ENCODE measurements at places on chromosomes 7 and 10.

DNA sequence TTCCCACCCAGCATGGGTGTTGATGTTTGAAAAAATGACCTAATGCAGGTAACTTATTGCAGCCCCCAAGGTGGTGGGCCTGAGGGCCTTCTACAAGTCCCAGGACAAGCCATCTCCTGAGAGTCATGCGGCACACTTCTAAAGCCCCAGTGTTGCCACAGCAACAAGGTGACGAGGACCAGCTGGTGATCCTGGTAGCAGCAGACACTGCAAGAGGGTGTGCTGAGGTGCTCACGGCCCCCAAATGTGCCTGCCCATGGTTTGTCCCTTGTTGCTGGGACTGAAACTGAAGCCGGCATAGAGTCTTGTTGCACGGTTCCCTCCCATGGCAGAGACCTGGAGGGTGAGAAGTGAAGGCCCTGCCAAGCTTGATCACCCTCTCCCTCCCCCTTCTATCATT is 333.2 kb upstream of the MGMT start:
- DNase-seq: no peak

DNA sequence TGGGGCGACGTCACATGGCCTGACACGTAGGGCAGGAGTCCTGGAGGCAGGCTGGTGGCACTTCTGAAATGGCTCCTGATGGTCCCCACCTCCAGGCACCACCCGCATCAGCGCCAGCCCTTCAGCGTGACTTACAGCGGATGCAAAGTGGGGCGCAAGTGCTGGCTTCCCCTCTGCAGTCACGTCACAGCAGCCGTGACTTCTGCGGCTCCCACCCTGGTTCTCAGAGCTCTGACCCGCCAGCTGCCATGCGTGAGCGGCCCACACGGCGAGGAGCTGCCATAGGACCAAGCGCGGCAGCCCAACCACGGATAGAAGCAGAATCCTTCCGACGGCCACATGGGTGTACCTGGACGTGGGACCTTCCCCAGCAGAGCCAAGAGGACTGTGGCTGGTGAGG is 159.0 kb downstream of the ELFN1 start:
- no peak for DNase-seq

DNA sequence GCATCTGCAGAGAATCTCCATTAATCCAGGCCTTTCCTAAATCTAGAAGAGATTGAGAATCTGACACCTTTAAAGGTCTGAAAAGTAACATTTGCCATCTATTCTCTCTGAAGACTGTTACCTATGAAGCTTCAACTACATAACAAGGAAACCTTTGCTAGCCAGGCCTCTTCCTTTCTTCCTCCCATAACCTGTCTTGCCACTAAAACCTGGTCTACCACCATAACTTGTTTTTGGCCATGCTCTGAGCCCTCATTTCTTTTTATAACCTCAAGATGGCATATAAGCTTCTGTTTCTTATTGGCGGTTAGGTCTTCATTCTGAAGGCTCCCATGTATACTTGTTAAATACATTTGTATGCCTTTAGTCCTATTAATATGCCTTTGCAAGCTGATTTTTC is 348.4 kb upstream of the MEOX2 start:
- DNase-seq: no peak

- DNase-seq: no peak
Measured at GRCh38 chr7:148708026-148708885, 9.6 kb downstream of the CUL1 start.

DNA sequence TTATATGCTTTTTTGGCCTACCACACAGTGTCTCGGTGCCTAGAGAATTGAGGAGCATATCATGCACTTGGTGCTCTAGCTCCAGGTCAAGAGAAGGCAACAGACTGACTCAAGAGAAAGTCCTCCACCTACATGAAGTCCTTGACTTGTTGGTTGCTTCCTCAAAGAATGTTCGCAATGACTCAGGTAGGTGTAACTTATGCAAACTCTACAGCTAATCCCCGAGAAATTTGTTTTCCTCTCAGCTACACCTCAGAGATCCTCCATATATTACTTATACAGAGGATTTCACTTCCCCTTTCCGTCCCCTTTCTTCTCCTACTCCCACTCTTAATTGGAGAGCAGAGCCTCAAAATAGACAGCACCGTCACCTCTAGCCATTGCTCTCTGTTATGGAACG is 1013.1 kb downstream of the KCNMA1 start:
- no peak for DNase-seq

DNA sequence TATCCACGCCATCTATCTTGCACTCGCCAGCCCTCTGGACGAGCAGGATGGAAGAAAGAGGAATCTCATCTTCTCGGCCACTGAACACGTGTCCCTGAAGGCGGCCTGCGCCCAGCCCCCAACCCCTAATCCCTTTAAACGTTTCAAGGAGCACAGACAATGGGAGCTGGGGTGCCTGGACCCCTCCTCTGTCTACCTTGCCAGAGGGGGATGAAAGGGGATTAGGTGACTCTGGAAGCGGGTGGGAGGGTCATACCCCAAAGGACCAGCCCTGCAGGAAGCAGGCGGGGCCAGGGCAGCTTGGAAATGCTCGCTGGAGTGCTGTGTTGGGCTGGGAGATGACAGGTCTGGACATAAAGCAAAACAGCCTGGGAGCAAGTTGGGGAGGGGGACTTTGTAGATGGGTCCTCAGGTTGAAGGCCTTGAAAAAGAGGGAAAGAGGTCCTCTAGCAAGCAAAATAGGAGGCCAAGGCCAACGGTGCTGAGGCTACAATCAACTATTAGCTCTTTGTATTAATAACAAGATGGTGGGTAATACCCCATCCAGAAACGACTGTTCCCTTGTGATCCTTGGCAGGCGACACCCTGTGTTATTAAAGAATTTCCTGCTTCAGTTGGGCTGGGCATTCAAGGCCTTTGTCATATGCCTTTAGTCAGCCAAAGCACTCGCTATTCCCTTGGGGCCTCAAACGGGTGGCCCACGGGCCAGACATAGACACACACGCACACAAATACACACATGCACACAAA is 126.5 kb upstream of the UNC5B start:
- no peak for DNase-seq

GRCh38 chr7:67251986-67252558 is 255.4 kb downstream of the TYW1 start:
- no peak for DNase-seq

GRCh38 chr10:119135513-119135881 is 30.0 kb downstream of the SFXN4 start:
- no peak for DNase-seq

DNA sequence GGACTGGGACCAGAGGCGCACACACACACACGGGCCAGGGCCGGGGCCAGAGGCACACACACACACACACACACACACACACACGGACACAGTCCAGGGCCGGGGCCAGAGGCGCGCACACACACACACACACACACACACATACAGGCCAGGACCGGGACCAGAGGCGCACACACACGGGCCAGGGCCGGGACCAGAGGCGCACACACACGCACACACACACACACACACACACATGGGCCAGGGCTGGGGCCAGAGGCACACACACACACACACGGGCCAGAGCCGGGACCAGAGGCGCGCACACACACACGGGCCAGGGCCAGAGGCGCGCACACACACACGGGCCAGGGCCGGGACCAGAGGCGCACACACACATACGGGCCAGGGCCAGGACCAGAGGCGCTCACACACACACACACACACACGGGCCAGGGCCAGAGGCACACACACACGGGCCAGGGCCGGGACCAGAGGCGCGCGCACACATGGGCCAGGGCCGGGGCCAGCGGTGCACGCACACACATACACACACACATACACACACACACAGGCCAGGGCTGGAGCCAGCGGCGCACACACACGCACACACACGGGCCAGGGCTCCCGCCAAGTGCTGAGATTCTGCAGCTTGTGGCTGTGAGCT is 268.8 kb downstream of the ELFN1 start:
- peak; percentile 42 for DNase-seq

DNA sequence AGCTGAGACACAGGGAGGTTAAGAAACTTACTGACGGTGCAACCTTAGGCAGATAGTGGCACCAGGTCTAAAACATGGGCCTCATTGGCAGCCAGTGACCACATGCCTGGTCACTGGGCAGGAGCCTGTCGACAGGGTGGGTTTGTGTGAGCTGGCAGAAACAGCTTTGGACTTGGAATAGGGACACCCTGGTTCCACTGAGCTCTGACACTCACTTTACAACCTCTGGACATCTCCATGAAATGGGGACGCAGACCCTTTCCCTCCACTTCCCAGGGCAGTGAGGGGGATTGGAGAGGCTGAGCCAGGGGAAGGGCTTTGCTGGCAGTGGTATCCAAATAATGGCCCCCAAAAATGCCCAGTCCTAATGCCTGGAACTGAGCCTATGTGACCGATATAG is 49.7 kb downstream of the OAT start:
- DNase-seq: no peak

DNA sequence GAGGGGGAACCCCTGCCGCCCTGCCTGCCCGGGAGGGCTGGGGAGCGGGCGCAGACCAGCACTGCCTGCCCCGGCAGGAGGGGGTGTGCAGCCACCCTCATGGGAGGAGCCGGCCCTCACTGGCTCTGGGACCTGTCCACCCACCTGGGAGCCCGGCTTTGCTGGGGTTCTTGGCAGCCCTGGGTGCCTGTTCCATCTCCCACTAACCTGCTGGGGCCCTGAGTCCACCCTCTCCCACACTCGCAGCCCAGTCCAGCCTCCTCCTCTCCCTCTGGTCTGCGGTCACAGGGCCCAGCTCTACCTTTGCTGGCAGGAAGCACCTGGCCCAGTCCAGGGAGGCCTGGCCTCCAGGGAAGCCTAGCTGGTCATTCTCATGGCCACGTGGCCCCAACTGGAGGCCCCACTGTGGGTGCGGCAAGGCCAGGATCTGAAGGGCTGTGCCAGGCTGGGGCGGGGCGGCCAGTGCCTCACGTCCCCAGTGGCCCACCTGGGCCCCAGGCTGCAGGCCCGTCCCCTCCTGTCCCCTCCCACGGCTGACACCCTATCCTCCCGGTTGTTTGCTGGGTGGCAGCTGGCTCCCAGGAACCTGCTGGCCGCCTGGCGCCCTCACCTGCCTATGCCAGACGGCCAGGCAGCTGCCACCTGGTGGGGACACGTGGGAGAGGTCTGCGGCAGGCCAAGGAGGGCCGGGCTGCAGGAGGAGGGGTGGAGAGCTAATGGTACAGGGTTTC is at the start of gene TMEM184A:
TSS of gene TMEM184A (minus strand) at position 393 of the 731 bp plus-strand sequence. CDS start 721 bp downstream, outside the sequence.
- DNase-seq: no peak

DNA sequence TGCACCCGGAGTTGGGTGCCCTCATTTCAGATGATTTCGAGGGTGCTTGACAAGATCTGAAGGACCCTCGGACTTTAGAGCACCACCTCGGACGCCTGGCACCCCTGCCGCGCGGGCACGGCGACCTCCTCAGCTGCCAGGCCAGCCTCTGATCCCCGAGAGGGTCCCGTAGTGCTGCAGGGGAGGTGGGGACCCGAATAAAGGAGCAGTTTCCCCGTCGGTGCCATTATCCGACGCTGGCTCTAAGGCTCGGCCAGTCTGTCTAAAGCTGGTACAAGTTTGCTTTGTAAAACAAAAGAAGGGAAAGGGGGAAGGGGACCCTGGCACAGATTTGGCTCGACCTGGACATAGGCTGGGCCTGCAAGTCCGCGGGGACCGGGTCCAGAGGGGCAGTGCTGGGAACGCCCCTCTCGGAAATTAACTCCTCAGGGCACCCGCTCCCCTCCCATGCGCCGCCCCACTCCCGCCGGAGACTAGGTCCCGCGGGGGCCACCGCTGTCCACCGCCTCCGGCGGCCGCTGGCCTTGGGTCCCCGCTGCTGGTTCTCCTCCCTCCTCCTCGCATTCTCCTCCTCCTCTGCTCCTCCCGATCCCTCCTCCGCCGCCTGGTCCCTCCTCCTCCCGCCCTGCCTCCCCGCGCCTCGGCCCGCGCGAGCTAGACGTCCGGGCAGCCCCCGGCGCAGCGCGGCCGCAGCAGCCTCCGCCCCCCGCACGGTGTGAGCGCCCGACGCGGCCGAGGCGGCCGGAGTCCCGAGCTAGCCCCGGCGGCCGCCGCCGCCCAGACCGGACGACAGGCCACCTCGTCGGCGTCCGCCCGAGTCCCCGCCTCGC is at the start of gene EGFR:
TSS of gene EGFR (plus strand) at position 657 of the 830 bp plus-strand sequence. CDS start 261 bp downstream, outside the sequence.
- DNase-seq: no peak

GRCh38 chr7:36898186-36898585 is 173.9 kb upstream of the AOAH start:
- no peak for DNase-seq

DNA sequence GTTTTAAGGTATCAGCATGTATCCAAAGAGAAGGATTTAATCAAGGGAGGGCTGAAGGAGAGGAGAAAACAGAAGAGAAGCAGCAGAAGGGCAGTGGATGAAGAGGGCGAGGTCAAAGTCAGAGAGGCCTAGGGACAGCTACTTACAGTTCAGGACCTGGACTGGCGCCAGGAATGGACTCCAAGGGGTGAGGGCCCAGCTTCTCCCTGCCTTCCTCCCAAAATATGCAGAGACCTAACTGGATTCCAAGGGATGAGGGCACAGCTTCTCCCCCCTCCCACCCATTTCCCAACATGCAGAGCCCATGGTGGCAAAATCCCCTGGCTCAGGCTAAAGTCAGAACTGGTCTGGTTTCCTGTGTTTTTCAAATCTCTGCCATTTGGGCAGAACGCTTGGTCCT is 3.4 kb upstream of the TCF7L2 start:
- DNase-seq: no peak

DNA sequence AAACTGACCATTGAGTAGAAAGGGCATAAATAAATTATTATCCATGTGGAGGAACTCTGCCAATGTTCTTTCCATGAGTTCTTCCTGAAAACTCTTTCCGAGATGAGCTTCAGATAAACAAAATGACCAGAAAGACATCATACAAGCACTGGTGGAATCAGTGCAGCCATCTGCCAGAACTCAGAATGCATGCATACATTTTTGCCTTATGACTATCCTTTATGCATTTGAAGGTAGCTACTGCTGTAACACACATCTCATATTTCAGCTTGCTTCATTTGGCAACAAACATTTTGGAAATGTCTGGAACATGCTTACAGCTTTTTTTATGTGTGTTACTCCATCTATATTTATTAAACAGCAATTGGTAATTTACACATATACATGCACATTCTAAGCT is 448.9 kb downstream of the PLXDC2 start:
- no peak for DNase-seq

DNA sequence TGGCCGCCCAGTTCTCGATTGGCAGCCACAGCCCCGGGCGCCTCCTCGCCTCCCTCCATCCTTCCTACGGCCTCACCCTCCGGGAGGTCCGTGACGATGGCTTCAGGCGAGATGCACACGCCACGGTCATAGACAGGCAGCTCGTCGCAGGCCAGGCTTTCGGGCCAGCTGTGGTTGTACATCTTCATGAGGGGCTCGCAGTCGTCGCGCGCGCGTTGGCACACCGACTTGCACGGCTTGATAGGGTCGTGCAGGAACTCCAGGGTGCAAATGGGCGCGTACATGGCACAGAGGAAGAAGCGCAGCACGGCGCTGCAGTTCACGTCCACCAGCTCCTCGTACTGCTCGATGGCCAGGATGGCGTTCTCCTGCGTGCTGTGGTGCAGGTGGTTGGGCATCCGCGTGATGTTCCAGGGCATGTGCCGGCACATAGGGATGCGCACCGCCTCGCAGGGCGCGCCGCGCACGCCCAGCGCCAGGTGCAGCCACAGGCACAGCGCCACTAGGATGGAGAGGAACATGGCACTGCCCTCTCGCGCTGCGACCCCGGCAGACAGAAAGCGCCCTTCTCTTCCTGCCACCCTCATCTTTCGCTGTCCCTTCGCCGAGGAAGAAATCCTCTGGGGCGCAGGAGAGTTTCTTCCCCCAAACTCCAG is 472 bp downstream of the SFRP4 start:
- DNase-seq: no peak

Data from CD4-positive, alpha-beta memory T cell (primary cell).